Hepatocyte (in vitro differentiated cells): ENCODE measurements at places on chromosomes 7 and 10.

GRCh38 chr7:85510287-85510686 is 323.4 kb upstream of the SEMA3D start:
- H3K27me3 ChIP-seq, result no peaks in the 10 kb centered on the region
- no peaks in the 10 kb centered on the region for H3K4me1 ChIP-seq
- DNase-seq, result no peak
- H3K27ac ChIP-seq, result no peak overlapping the region

DNA sequence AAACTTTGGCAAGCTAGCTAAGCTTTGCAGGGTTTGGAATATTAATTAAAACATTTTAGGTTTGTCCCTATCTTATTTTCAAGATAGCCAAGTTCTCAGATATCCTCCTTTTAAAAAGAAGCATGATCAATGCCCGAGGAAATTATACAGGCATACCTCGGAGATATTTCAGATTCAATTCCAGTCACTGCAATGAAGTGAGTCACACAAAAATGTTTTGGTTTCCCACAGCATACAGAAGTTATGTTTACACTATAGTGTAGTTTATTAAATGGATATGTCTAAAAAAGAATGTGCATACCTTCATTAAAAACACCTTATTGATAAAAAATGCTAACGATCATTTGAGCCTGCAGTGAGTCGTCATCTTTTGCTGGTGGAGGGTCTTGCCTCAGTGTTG is 382.9 kb upstream of the NPVF start:
- no peaks in the 10 kb centered on the region for H3K36me3 ChIP-seq
- no peak overlapping the region for H3K27ac ChIP-seq
- no peak overlapping the region for H3K4me3 ChIP-seq
- peaks cover 8% of the 10 kb centered on the region for H3K4me1 ChIP-seq
- no peaks in the 10 kb centered on the region for H3K27me3 ChIP-seq
- no peak for DNase-seq

DNA sequence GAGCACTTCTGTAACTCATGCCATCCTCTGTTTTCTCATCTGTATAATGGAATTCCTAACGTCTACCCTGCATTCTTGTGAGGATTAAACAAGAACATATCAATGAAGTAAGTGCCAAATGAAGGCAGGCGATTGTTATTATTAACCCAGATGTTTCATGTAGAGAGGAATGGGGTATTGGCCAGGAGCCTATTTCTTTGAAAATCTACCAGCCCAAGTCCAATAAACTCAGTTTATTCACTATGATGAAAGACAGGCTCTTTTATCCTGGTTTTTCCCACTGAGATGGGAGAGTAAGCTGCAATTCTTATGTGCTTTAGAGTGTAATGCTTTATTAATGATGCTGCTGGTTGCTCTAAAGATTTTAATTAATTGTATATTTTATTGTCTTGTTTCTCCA is 9.6 kb downstream of the CTTNBP2 start:
- peaks cover 3% of the 10 kb centered on the region for H3K27me3 ChIP-seq
- no peak for DNase-seq
- H3K27ac ChIP-seq, result no peak overlapping the region
- H3K36me3 ChIP-seq, result no peaks in the 10 kb centered on the region
- no peak overlapping the region for H3K4me3 ChIP-seq
- peaks cover 5% of the 10 kb centered on the region for H3K4me1 ChIP-seq

DNA sequence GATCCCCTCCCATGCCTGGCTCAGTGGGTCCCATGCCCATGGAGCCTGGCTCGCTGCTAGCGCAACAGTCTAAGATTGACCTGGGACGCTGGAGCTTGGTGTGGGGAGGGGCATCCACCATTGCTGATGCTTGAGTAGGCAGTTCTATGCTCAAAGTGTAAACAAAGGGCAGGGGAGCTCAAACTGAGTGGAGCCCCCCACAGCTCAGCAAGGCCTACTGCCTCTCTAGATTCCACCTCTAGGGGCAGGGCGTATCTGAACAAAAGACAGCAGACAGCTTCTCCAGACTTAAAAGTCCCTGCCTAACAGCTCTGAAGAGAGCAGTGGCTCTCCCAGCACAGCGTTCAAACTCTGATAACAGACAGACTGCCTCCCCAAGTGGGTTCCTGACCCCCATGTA is 31.2 kb upstream of the FFAR4 start:
- H3K27me3 ChIP-seq, result no peaks in the 10 kb centered on the region
- no peak overlapping the region for H3K27ac ChIP-seq
- no peak overlapping the region for H3K4me3 ChIP-seq
- H3K4me1 ChIP-seq, result no peaks in the 10 kb centered on the region

GRCh38 chr7:135260930-135261721 is 27.5 kb downstream of the STRA8 start:
- H3K27ac ChIP-seq, result peak overlapping the region; percentile 47
- peaks cover 11% of the 10 kb centered on the region for H3K4me1 ChIP-seq
- H3K27me3 ChIP-seq, result no peaks in the 10 kb centered on the region
- no peaks in the 10 kb centered on the region for H3K36me3 ChIP-seq
- no peak for DNase-seq

- H3K4me1 ChIP-seq, result no peaks in the 10 kb centered on the region
- no peaks in the 10 kb centered on the region for H3K27me3 ChIP-seq
- no peaks in the 10 kb centered on the region for H3K36me3 ChIP-seq
- no peak for DNase-seq
- no peak overlapping the region for H3K4me3 ChIP-seq
Measured at GRCh38 chr10:123681285-123681684, 15.1 kb downstream of the GPR26 start.

GRCh38 chr10:31134311-31134952 is 102.8 kb upstream of the ZNF438 start:
- H3K4me3 ChIP-seq, result no peak overlapping the region
- DNase-seq, result peak; percentile 39
- peaks cover 21% of the 10 kb centered on the region for H3K4me1 ChIP-seq
- H3K27ac ChIP-seq, result peak overlapping the region; percentile 90
- H3K27me3 ChIP-seq, result no peaks in the 10 kb centered on the region
- H3K36me3 ChIP-seq, result no peaks in the 10 kb centered on the region

DNA sequence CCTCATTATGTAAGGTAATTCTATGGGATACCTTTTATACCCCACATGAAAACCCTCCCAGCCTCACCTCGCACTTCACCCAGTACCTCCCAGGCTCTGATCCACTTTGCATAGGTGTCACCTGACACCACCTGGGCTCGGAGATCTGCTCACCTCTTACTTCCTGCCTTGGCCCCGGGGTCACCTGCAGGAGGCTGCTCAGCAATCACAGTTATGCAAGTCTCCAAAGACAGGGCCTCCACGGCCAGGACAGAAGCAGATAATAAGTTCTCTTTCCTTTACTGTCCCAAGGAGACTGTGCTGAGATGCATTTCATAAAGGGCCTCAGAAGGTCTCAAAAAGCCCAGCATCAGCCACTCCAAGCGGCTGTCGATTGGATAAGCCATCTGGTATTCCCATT is 112.4 kb upstream of the PPP2R2D start:
- no peaks in the 10 kb centered on the region for H3K36me3 ChIP-seq
- H3K27ac ChIP-seq, result no peak overlapping the region
- no peak overlapping the region for H3K4me3 ChIP-seq
- H3K27me3 ChIP-seq, result no peaks in the 10 kb centered on the region
- peak; percentile 26 for DNase-seq
- no peaks in the 10 kb centered on the region for H3K4me1 ChIP-seq

- DNase-seq, result no peak
- no peak overlapping the region for H3K27ac ChIP-seq
- no peak overlapping the region for H3K4me3 ChIP-seq
Measured at GRCh38 chr10:32952094-32952493, 5.9 kb downstream of the ITGB1 start.

DNA sequence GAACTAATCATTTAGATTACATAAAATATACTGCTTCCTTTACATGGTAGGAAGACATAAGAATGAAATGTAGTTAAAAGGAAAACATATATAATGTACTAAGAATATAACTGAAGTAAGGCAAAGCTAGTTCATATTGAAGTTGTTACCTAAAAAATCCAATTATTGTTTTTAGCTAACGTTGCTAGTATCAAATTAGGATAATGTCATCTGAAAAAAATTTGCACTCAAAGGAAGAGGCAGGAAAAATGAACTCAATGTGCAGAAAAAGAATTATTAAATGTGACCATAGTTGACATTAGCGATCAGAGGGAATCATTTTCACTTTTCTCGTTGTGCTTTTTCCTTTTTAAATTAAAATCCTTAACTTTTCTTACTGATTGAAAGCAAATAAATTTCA is 1.6 kb upstream of the BET1 start:
- H3K27me3 ChIP-seq, result no peaks in the 10 kb centered on the region
- no peak for DNase-seq
- no peaks in the 10 kb centered on the region for H3K36me3 ChIP-seq
- H3K27ac ChIP-seq, result no peak overlapping the region
- peaks cover 8% of the 10 kb centered on the region for H3K4me1 ChIP-seq

DNA sequence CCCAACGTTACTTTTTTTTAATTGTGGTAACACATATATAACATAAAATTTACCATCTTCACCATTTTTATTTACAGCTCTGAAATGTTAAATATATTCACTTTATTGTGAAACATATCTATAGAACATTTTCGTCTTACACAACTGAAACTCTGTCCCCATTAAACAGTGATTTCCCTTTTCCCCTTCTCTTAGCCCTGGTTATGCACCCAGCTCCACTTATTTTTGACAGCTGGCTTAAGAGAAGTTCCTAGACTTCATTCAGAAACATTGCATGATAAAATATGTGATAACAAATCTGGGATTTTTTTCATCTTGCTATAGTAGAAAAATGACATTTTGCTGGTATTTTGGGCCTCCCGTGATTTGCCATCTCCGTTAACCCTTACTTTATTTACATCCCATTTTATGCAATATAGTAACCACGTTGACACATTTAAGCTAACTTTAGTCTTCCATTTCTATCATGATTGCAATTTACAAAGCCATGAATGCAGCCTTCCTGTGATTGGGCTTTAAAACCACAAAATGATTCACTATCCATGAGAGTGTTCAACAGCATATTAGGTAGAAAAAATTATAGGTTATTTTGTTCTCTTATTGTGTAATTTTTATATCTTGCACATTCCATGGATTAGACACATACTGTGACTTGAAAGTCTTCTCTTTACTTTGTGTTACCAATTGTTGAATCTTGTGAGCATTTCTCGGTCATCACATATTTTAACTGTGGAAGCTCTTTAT is 139.6 kb downstream of the SND1 start:
- no peaks in the 10 kb centered on the region for H3K36me3 ChIP-seq
- H3K27ac ChIP-seq, result no peak overlapping the region
- no peak overlapping the region for H3K4me3 ChIP-seq
- no peaks in the 10 kb centered on the region for H3K27me3 ChIP-seq
- no peaks in the 10 kb centered on the region for H3K4me1 ChIP-seq

DNA sequence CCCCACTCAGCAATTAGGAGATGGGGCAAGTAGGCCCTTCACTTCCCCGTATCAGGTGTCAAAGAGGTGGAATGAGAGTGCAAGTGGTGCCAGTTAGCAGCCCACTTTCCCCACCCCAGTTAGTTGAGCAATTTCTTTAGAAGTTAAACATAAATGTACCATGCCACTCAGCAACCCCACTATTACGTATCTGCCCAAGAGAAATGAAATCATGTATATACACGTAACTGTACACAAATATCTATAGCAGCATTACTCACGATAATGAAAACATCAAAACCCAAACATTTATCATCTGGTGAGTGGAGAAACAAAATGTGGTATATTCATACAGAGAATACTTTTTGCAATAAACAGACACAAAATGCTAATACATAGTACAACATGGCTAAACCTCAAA is 50.4 kb downstream of the IMMP2L start:
- no peaks in the 10 kb centered on the region for H3K27me3 ChIP-seq
- H3K36me3 ChIP-seq, result no peaks in the 10 kb centered on the region
- H3K27ac ChIP-seq, result no peak overlapping the region

DNA sequence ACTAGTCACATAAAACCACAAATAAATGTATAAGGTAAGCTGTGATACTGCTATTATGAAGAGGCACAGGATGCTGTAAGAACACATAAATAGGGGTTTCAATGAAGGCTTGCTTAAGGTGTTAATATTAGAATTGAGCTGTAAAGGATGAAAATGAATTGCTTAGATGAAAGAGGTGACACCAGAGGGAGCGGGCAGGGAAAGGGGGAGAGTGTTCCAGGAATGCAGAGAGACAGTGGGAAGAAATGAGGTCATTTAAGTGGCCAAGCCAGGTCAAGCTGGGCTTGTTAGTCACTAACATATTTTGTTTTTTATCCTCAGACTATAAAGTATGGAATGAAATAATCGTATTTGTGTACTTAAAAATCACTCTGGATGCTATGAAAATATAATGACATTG is 193.5 kb downstream of the NRG3 start:
- no peaks in the 10 kb centered on the region for H3K4me1 ChIP-seq
- H3K4me3 ChIP-seq, result no peak overlapping the region
- H3K27me3 ChIP-seq, result no peaks in the 10 kb centered on the region
- DNase-seq, result no peak
- no peak overlapping the region for H3K27ac ChIP-seq

GRCh38 chr7:71261066-71261465 is 129.1 kb downstream of the GALNT17 start:
- H3K4me1 ChIP-seq, result no peaks in the 10 kb centered on the region
- no peak for DNase-seq
- no peak overlapping the region for H3K27ac ChIP-seq
- H3K4me3 ChIP-seq, result no peak overlapping the region
- H3K27me3 ChIP-seq, result no peaks in the 10 kb centered on the region
- H3K36me3 ChIP-seq, result no peaks in the 10 kb centered on the region
